HEK293T (cell line): ENCODE measurements at places on chromosomes 2 and 18.
A peak's percentile ranks its signal among the peaks of the same experiment; 100 is the strongest.

GRCh38 chr2:210956101-210956500 is 399.7 kb downstream of the CPS1 start:
- DNase-seq, result no peak

- no peak for DNase-seq
These were observed 91.4 kb downstream of the PPP1R1C start for GRCh38 chr2:182077023-182077422.

DNA sequence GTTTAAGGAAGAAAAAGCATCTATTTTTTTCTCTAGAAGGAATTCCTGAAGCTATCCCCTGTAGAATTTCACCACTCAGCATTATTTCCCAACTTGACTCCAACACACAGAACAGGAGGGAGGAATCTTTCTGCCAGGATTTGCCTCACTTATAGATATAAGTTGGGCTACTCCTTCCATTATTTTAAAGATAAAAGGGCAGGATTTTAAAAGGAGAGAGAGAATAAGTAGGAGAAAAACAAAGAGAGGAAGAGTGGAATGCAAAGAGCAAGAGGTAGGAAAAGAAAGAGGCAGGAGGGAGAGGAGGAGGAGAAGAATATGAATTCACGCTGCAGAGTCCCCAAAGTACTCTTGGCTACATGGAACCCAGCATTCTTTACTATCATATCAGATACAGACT is 182.5 kb downstream of the TCF4 start:
- DNase-seq, result no peak

DNA sequence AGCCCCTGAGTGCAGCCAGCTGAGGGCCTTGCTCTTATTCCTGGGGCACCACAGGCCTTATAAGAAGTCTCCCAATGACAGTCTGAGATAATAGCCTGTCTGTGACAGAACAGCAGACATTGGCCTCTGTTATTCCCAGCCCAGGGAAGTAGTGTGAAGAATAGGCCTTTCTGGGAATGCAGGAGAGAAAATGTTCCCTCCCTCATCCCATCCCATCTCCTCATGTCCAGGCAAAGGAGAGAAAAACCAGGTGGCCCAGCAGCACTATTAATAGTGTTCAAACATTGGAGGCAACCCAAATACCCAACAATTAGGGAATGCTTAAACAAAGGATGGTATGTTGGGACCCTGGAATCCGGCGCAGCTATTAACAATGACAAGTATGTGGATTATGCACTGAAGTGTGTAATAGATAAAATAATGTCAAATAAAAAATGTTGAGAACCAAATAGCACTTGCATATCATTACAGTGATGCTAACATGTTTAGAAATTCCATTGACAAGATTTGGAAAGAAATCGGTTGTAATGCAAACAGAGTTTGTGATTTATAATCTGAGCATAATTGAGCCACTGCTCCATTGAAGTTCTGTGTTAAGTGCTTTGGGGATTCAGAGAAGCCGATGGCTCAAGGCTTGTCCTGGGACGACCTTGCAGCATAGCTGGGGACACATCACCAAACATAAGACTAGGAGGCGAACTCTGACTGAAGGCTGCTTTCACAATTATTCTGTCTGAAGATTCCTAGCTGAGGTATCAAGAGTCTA is 69.3 kb downstream of the LBH start:
- DNase-seq, result no peak

- DNase-seq, result peak; percentile 51
These were observed at the start of gene CNGA3 for GRCh38 chr2:98346311-98347236. Gene CNGA3 (plus strand): TSS chr2:98346456. CDS start chr2:98369976, 23,520 bp downstream.

DNA sequence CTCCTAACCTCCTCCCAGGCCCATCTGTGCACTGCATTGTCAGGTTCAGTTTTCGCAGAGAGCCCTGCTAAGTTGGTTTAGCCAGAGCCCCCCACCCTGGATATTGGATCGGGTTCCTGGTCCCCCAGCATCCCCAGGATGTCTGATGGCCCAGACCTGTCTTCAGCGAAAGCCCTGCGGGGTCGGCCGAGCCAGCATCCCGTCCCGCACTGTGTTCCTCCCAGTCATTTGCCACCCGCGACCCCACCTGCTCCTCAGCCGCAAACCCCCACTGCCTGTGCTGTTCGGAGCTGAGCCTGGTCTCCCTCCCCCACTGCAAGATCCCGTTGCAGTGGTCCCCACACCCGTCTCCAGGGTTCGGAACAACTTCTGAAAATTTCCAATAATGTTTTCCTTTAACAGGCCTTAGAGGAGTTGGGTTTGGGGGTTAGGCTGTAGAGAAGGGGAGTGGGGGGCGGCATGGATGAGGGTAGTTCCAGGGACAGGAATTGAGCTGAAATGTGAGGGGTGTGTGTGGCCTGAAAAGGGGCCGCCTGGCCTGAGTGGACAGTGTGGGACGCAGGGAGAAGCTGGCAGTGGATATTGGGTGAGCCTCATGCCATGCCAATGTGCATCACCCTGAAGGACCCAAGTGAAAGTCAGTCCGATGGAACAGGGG is 1.6 kb upstream of the COPS9 start:
- no peak for DNase-seq

DNA sequence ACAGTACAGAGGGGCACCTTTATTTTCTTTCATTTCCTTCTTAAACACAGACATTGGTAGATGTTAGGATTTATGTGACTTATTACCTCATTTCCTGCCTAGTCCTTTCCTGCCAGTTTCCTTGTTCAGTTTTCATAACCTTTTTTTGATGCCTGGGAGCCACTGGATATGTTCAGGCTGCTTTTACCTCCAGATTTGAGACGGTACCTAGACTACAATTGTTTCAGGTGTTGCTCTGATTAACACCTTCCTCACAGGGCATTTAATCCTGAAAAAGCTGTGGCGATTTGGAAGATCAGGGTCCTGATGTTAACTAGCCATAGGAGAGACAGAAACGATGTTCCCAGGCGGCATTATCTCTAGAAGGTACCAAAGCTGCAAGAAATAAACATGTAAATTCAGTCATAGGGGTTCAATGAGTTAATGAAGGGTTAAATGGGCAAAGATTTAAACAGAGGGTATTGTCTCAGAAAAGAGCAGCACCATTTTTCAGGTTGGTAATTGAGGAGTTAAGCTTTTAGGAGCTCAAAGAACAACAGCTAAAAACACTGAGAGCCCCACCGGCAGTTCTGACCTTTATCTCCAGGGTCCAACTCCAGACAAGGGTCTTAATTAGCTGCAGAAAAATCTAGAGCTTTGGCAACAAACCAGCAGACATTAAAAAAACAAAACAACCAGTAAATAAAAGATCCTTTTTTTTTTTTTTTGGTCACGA is 93.3 kb downstream of the HRH4 start:
- DNase-seq, result no peak

- no peak for DNase-seq
These were observed 375.3 kb upstream of the KLHL29 start for GRCh38 chr2:23009545-23010149.

DNA sequence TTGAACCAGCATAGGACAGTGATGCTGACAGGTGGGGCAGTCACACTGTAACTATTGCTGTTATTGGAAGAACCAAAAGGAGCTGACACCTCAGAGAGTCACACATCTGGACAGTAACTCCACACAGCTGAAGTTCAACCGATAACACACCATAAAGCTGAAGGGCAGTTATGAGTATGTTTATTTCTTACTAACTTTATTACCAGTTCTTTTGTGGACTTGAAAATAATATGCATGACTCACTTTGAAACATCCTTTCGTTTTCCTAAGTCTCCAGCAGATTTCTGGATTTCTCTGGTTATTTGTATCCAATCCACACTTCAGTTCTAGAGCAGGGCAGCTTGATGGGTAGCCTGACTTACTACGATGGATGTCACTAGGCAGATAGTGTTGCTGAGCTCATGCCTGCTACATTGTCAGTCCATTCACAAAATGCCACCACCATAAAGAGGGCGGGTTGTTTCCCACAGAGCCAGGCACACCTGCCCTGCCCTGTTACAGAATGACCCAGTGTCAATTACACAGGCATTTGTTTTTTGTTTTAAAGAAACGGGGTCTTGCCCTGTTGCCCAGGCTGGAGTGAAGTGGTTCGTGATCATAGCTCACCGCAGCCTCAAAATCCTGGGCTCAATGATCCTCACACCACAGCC is 8.4 kb upstream of the AGBL5 start:
- DNase-seq, result no peak

GRCh38 chr2:213696442-213696841 is 412.2 kb downstream of the SPAG16 start:
- DNase-seq, result no peak

DNA sequence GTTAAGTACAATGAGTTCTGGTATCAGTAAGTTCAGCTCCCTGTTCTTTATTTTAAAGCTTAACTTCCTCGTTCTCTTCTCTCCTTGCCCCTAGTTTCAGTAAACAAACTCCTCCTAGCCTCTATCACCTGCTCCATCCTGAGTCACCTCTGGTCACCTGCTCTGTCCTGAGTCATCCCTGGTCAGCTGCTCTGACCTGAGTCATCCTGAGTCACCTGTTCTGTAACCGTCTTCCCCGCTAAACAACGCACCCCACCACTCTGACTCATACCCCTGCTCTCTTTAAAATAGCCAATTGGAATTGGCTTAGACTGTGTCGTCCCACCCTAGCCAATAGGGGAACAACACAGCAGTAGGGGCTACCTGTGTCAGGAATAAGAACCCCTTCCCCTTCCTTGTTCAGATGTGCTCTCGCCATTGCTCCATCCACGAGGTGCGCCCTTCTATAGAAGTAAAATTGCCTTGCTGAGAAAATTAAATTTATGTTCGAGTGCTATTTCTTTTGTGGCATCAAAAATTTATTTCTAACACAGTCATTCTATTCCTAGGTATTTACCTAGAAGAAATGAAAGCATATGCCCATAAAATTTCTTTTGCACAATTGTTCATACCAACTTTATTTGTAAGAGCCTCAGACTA is 24.9 kb upstream of the RMND5A start:
- DNase-seq, result no peak

DNA sequence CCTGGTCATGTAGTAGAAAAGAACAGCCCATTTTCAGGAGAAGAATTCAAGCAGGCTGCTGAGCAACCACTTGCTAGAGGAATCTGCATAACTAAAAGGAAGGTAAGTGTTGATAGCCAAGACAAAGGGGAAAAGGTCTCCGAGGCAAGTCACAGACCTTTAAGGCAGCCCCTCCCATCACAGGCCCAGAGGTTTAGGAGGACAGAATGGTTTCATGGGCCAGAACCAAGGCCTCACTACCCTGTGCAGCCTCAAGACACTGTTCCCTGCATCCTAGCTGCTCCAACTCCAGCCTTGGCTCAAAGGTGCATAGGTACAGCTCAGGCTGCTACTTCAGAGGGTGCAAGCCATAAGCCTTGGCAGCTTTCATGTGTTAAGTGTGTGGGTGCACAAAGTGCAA is 238.6 kb upstream of the CYP26B1 start:
- DNase-seq, result no peak

DNA sequence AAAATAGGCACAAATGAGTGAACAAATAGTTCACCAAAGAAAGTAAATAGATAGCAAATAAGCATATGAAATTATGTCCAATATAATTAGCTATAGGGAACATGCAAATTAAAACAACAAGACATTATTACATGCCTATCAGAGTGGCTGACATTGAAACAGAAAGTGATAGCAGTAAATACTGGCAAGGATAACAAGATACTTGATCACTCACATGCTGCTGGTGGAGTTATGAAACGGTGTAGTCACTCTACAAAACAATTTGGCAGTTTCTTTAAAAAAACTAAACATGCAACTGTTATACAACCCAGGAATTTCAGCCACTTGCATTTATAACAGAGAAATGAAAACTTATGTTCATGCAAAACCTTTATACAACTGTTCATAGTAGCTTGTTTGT is 439.2 kb upstream of the ACVR2A start:
- no peak for DNase-seq

GRCh38 chr2:232376260-232376659 is 2.3 kb upstream of the ALPP start:
- DNase-seq, result no peak

- DNase-seq, result no peak
These were observed 164.6 kb downstream of the HDAC4 start for GRCh38 chr2:239236043-239236807.

- no peak for DNase-seq
These were observed 7.4 kb upstream of the VRK2 start for GRCh38 chr2:58039170-58039611.

GRCh38 chr2:43105586-43106558 is 120.5 kb downstream of the ZFP36L2 start:
- DNase-seq, result peak; percentile 41

GRCh38 chr2:101430156-101430555 is 42.9 kb upstream of the CREG2 start:
- DNase-seq, result no peak

- DNase-seq, result no peak
These were observed 5.2 kb downstream of the ZSCAN30 start for GRCh38 chr18:35284841-35285240.

GRCh38 chr2:205783872-205784499 is 101.7 kb downstream of the NRP2 start:
- no peak for DNase-seq

GRCh38 chr2:215736653-215737290 is 276.6 kb downstream of the MREG start:
- peak; percentile 51 for DNase-seq

- no peak for DNase-seq
These were observed 708.5 kb upstream of the SLC8A1 start for GRCh38 chr2:41160439-41160838.

DNA sequence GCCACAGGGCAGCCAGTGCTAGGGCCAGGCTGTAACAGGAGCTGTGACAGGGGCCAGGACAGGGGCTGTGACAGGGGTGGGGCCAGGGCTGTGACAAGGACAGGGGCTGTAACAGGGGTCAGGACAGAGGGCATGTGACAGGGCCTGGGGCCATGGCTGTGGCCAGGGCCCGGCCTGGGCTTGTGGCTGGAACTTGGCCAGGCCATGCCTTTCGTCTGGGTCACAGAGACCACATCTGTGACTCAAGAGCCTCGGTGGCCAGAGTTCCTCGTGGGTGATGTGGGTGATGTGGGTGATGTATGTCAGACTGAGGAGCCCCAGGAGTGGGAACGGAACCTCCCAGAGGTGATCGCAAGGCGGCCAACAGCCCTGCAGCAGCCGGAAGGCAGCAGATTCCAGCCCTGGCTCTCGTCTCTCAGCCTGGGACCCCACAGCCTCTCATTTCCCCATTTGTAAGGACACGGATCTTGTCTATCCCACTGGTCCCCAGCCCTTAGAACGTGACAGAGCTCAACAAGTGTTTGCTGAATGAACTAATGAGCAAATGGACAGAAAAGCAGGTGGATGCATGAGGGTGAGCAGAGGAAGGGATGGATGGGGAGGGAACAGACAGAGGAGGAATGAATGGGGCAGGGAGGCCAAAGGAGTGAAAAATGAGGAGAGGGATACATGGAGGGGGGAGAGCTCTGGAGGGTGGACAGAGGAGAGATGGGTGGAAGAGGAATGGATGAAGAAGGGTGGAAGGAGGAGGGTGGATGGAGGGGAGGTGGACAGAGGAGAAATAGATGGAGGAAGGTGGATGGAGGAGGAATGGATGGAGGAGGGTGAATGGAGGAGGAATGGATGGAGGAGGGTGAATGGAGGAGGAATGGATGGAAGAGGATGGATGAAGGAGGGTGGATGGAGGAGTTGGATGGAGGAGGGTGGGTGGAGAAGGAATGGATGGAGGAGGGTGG is 17.3 kb downstream of the ESPNL start:
- DNase-seq, result no peak
